ENCODE measurements at places on chromosomes 3 and 15.

DNA sequence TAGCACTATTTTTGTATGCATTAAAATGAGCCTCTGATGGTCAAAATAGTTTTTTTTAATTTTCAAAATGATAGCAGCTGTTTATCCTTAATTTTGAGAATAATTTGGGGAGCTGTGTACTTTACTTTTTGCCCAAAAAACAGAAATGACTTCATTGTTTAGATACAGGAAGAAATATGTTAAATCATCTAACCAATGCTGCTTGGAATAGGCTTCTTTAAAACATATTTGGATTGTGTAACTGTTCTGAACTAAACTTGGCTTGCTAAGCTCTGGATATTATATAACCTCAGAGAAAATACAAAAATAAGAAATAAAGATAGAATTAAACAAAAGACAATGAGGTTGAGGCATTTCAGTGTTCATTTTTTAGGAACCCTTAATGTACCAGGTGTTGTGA lies 119.3 kb downstream of the SERPINI1 start:
- DNase-seq = no peak

DNA sequence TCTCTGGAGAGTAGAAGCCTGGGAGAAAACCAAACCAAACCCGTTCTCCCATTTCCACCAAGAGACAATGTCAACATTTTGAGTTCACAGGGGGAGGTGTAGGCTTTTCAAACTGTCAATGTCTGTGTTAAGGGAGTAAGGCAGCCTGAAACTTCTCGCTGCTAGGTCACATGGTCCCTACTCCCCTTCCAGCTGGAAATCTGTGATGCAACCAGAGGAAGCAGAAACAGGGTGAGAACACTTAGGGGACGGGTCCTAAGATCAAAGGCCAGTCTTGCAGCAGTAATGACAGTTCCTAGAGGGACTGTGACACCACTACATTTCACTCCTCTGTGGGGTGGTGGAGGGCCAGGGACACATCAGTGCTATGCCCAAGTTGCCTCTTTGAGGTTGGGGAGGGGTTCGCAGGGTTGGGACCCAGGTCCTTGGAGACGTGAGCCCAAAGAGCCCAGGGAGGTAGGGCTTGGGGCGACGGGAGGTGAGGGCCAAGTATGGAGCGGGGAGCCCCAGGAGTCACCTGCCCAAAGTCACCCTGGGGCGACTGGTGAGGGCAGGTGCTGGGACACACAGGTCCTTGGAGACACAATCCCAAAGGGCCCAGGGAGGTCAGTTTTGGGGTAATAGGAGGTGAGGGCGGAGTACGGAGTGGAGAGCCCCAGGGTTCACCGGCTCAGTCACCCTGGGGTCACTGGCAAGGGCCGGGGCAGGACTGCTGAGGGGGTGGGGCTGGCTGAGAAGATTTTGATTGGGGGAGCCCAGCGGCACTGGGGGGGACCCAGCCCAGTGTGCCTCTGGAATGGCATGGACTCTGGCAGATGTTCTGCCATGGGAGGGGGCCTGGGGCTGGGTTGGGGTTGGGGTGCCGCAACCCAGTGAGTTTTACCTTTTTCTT lies 582 bp downstream of the GOLGA6L2 start:
- no peak for DNase-seq

DNA sequence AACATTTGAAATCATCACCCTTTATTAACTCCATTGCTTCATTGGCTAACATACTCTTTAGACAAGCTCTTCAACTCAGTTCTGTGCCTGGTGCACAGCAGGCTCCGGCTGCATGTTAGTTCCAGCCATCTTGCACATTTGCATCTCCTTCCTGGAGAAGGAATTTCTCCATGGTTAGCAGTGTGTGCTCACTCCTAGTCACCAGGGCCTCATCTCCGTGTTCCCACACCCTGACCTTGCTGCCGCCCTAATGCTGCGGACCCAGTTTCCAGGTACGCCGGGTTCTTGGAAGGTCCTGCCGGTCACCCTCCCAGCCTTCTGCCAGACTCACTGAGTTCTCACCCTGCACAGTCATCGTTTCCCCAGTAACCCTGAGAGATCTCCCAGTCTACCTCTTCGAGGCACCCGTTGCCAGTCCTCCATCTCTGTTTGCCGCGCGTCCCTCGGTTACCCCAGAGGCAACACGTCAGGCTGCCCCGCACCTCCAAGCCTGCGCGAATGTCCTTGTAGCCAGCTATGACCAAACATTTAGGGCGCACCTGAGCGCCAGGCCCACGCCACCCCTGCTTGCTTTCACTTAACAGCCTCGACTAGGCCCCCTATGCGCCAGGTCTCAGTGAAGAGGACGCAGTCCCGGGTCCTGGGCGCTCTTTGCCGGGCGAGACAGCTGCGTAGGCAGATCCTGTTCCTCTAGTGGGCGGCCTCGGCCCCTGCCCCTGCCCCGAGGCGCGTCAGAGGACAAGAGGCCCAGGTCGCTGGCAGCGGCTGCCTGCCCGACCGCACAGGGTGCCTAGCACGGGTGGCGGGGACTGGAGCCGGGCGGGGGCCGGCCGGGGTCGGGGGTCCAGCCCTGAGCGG lies 747 bp upstream of the ZNF592 start:
- peak; percentile 58 for DNase-seq

DNA sequence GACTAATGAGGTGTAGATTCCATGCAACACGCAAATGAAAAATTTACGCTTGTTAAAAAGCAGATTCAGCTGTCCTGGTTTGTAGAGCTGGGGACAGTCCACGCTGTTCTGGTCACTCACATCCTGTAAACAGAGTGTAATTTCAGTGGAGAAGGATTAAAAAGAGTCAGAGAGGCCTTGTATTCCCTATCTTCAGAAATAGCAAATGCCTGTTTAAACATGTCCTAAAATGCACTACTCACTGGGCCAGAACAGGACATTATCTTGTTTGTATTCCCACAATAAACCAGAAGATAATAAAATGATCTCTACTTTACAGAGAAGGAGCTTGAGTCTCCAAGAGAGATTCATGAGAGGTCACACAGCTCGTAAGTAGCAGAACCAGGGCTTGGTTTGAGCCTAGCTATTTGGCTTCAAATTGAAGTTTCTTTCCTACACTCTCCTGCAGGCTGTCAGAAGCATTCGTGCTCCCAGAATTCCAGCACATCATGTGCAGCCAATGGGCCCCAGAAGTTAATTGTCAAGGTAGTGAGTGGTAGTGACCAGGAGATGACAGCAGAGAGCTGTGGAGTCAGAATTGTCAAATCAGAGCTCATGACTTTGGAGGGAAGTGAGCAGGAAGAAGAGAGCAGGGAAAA lies 242.5 kb downstream of the ATP8B4 start:
- DNase-seq = no peak

GRCh38 chr3:119664850-119665379 lies 4.5 kb upstream of the POPDC2 start:
- no peak for DNase-seq

DNA sequence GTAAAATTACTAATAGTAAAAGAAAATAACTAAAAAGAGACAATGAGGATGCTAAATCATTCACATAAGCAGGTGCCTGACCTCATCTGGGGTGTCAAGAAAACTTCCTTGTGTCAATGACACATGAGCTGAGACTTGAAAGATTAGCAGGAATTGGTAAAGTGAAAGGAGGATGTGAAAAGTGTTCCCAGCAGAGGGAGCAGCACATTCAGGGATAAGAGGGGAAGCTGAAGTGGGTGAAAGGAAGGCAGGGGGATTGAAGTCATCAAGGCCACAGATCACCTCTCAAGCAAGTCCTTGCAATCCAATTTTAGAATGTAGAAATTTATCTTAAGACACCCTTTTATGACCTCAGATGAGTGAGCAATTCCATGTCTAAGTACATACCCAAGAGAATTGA lies 60.2 kb upstream of the ACP3 start:
- DNase-seq = no peak

DNA sequence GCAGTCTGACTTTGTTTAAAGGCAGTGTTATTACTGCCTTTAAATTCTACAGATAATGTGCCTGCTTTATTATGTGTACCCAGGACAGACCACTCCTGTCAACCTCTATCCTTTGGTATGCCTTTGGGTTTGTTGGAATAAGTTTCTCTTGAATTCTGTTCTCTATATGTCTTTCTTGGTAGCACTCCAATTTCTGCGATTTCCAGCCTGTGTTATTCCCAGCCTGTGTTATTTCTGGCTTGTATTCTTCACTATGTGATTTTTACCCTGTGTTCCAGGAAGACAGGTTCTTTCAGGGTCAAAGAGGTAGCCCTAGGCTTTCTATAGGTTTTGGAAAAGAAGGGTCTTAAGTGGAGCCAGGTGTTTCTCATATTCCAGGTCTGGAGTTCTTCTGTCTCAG lies 407.4 kb upstream of the AZI2 start:
- no peak for DNase-seq

DNA sequence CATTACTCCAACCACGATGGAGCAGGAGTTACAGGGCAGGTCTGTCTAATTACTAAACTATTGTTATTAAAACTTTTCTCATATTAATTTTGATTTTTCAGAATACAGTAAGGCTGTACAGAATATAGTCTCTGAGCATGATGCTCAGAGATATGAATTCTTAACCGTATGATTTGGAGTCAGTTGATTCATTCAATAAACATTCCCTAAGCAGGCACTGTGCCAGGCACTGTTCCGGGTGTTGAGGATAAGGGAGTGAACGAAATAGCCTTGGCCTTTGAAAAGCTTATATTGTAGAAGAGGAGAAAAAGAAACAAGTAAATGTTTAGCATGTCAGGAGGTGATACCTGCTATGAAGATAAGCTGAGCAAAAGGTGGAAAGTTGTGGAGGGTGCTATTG lies 187.3 kb downstream of the KCNAB1 start:
- no peak for DNase-seq

- no peak for DNase-seq
These were observed 171.0 kb downstream of the TPRG1 start for GRCh38 chr3:189342811-189343210.

DNA sequence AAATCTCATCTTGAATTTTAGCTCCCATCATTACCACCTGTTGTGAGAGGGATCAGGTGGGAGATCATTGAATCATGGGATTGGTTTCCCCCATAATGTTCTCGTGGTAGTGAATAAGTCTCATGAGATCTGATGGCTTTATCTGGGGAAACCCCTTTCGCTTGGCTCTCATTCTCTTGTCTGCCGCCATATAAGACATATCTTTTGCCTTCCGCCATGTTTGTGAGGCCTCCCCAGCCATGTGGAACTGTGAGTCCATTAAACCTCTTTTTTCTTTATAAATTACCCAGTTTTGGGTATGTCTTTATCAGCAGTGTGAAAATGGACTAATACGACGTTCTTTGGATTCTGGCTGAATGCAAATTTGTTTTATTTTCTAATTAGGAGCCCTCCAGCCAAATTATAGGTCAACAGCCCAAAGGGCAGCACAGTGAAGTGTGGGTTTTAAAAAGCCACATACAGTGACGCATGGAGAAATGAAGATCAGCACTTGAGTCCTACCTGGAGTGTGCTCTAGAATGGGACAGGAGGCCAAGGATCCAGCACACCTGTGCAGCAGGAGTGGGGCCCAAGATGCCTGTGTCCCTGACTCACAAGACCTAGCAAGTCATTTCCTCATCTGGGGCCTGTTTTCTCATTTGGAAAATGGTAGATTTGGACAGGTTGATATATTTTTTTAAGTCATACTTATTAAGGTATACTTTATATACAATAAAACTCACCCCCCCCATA lies 89.6 kb downstream of the MB21D2 start:
- DNase-seq = no peak

- no peak for DNase-seq
These were observed 70.2 kb downstream of the ABHD5 start for GRCh38 chr3:43760938-43761337.
